Activated CD4-positive, alpha-beta T cell treated with anti-CD3 and anti-CD28 coated beads, Interleukin-2, amount 10 ng/mL, durations not matched to agents 7 days and 5 days (primary cell): ENCODE measurements at places on chromosomes 16 and 17.

GRCh38 chr17:74968361-74968780 is 4.2 kb downstream of the HID1 start:
- DNase-seq, result no peak

GRCh38 chr17:82840431-82840831 is 609 bp upstream of the ZNF750 start:
- no peak for DNase-seq

DNA sequence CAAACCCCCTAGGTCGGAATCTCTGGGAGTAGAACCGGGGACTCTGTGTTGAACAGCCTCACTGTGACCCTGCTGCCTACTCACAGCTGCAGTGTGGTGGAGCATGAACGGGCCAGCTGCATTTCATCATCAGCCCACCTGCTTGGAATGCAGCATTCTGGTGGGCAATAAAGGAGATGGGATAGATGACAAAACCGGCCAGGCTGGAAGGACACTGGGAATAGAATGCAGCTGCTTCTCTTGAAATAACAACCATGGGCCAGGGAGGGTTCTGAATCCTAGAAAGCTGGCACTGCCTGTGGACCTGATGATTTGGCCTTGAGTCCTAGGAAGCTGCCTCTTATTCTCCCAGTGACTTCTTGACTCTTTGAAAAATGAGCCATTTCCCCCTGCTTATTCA is 23.5 kb downstream of the CFAP97D1 start:
- DNase-seq, result no peak

- no peak for DNase-seq
These were observed 41.3 kb downstream of the VAC14 start for GRCh38 chr16:70759666-70760065.

DNA sequence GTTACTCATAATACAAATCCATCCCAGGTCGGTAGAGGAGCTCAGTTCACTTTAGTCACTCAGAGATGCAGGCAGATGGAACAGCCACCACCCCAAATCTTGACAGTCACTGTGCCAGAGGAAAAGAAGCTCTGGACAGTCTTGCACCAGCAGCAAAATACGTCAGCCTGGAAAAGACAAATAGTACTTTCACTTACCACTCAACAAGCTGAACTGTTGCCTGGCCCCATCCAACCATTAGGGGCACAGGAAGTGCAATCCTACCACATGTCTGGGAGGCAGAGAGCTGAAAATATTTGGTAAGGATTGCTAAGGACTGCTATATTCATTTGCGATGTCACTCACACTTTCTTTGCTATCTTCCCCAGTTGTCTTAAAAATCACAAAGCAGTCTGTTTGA is 239.1 kb upstream of the TOX3 start:
- no peak for DNase-seq

GRCh38 chr16:20310421-20311395 is 16.6 kb downstream of the GP2 start:
- DNase-seq, result no peak

DNA sequence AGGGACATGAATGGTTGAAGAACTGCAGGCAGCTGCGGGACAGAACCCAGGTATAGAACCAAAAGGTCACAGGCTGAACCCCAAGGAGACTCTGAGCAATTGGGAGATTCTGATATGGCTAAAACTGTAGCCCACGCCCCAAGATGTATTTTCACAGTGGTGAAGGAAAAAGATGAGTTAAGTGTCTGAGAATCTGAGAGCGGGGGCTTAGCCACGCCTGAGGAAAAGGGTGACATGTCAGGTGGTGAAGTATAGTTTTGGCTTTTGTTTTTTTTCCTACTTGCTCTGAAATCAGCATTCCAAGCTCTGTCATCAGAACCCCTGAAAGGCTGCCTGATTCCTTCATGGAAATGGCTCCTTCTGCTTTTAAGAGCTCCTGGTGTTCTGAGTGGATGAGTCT is 73.3 kb downstream of the AKAP1 start:
- no peak for DNase-seq

- DNase-seq, result no peak
These were observed 8.9 kb downstream of the ZNF213 start for GRCh38 chr16:3143598-3144320.

DNA sequence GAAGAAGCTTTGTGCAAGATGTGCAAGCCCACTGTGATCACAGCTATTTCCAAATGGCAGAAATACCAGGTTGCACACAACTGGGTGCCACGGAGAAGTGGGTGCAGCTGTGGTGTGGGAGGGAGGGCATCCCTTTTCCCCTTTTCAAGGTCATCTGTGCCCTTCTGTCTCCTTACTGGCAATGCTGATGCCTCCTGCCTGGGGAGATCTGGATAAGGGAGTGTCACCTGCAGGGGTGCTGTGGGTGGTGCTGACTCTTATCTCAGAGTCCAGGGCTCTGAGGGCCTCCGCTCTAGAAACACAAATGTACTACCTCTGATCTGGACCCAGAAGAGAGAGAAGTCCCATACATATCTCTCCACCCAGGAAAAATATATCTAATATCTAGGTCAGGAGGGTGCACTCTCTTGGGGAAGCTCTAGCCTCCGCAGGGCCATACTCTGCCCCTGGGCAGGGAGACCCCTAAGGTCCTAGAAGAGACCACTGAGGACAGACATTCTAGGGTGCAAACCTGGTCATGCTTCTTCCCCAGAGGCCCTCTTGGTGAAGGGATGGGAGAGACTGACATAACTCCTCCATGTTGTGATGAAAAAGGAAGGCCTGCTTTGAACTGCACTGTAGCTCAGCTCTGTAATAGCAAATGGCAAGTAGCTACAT is 18.5 kb downstream of the NPRL3 start:
- DNase-seq, result no peak
